ENCODE measurements at places on chromosomes 16 and 17. TPM values are rescaled to one million over a fixed set of nuclear protein-coding genes. Genes with fewer than 3 reads are reported as not detected.

GRCh38 chr17:7042501-7043181 lies 1.3 kb downstream of the SLC16A11 start:
- DNase-seq, result peak; percentile 86

Gene HEATR9
- not detected for total RNA-seq

DNA sequence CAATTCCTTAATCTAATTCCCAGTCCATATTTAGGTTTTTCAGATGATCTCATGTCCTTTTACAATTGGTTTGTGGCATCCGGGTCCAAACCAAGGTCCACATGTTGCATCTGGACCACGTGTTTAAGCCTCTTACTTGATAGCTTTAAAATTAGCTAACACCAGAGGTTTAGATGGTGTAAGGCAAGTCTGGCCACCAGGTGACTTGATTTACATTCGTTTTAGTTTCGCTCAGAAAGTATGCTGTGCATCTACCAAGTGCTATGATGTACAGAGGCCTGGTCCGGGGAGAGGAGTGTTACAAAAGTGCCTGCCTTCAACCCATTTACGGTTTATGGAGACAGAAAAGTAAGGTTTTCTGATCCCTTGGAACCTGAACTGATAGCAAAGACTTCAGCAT lies 878 bp upstream of the DNAJA2 start:
- DNase-seq, result peak; percentile 53

Gene ACAP1
- total RNA-seq, result 6.8 TPM

GRCh38 chr17:72877348-72877747 lies 215.1 kb downstream of the SLC39A11 start:
- no peak for DNase-seq

Gene TLE7
- total RNA-seq, result 0.31 TPM

Measured in endodermal cell (in vitro differentiated cells).